H7 (cell line): ENCODE measurements at places on chromosomes 4 and X. TPM values are rescaled to one million over a fixed set of nuclear protein-coding genes. Genes with fewer than 3 reads are reported as not detected.

Gene ITM2A
- 25.4 and 27.2 TPM in 2 replicates for total RNA-seq

Gene CCDC160
- 3.0 and 4.4 TPM in 2 replicates for total RNA-seq

Gene JADE1
- 33.8 and 43.5 TPM in 2 replicates for total RNA-seq

Gene HDAC8
- 16.6 and 16.7 TPM in 2 replicates for total RNA-seq

Gene MGAT4D
- not detected in 2 replicates for total RNA-seq

Gene KLKB1
- 11.8 and 16.3 TPM in 2 replicates for total RNA-seq

Gene PDCL2
- not detected in 2 replicates for total RNA-seq

Gene MAPK10
- total RNA-seq: 11.6 and 13.7 TPM in 2 replicates

Gene IGSF1
- total RNA-seq: 13.4 and 17.8 TPM in 2 replicates

Gene CLRN2
- not detected in 2 replicates for total RNA-seq

Gene SSX2B
- 0.10 TPM in 1 of 2 replicates, not detected in the other for total RNA-seq

Gene AMOT
- 6.5 and 10.2 TPM in 2 replicates for total RNA-seq

Gene SPATA4
- total RNA-seq: not detected in 2 replicates

Gene MEPE
- total RNA-seq: not detected in 2 replicates

Gene VSIG4
- total RNA-seq: not detected in 2 replicates

Gene EGFL6
- total RNA-seq: 0.24 and 0.41 TPM in 2 replicates

DNA sequence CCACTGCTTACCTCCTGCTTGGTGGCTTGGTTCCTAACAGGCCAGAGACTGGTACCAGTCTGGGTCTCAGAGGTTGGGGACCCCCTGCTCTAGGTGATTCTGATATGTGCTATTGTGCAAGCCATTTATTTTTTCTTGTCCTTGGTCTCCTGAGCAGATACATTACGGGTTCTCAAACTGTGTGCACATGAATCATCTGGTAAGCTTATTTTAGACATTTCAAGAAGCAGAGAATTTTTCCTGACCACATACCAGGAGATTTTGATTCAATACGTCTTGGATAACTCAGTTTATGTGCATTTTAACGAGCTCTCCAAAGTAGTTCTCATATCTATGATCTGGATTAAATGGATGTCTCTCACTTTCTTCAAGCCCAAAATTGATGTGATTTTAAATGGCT, 77.2 kb downstream of the FHIP1A start:
- no peak for DNase-seq

- DNase-seq: no peak
Measured at GRCh38 chrX:33989936-33990335, 142.2 kb downstream of the FAM47A start.

GRCh38 chr4:113317523-113317922, 268.1 kb downstream of the ANK2 start:
- no peak for DNase-seq

DNA sequence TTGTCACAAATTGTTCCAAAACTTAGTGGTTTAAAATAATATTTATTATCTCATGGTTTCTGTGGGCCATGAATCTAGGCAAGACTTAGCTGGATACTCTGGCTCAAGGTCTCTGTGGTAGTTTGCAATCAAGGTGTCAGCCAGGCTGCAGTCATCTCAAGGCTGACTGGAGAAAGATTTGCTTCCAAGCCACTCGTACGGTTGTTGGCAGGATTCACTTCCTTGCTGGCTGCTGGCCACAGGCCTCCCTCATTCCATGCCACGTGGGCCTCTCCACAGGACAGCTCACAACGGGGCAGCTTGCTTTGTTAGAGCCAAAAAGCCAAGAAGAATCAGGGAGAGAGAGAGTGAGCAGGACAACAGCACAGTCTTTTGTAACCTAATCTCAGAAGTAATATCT, 101.4 kb downstream of the WWC2 start:
- DNase-seq: peak; percentile 4

GRCh38 chr4:146029147-146029546, 90.5 kb upstream of the ZNF827 start:
- DNase-seq: no peak

DNA sequence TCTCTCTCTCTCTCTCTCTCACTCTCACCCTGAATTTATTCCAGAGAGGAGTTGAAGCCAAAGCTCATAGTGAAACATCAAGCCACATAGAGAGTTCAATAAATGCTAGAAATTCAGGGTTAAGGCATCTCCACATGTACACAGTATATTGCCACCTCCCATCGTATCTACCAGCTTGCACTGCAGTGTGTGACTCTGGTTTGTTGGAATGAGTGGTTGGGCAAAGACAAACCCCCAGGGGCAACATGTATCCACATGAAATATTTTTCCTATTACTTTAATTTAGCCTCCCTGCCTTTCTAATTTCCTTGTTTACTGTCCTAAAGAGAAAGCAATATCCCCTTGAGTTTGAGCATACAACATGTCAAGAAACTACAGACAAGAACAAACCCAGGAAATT, 247.3 kb downstream of the SPATA18 start:
- DNase-seq: no peak

DNA sequence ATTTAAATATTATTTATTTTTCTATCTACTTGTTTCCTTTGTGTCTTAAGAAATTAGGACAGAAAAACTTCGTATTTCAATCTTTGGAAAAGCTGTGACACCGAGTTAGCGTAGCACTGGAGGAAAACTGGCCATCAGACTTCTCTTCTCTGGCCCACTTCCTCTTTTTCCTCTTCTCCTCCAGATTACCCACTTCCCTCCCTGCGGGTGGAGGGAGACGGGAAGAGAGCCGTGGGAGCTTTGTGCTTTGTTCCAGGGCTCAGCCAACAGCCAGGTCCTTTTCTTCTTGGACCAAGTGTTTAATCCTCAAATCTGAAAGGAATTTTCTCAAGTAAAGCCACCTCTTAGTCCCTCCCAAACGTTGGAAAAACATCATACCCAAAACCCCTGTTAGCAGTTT, 29.7 kb downstream of the OFD1 start:
- DNase-seq: no peak

DNA sequence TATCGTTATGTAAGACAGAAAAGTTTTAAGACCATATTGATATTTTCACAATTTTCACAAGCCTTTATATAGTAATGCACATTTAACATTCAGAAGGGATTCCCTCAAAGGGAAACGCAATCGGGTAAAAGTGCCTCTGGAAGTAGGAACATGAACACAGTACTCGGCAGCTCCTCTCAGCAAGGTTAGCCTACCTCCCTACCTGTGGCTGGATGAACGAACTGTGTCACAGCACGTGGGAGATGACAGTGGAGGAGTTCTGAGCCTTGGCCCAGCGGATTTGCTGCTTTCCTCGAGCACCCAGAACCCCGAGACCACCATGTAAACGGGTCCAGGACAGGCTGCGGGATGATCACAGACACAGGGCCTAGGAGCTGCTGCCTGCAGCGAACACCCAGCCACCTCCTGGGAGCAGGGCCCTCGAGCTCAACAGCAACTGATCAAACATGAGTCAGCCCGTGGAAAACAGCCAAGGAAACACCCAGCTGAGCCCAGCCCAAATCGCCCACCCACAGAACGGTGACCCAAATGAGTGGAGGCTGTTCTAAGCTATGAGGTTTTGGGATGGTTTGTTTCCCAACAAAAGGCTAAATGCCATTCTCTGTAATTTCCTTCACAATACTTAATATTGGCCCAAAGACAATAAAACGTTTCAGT, 30.4 kb downstream of the FAT1 start:
- DNase-seq: no peak

- no peak for DNase-seq
Measured at GRCh38 chrX:155028877-155029291, 2.2 kb downstream of the FUNDC2 start.

GRCh38 chrX:117743469-117744251, 372.9 kb downstream of the KLHL13 start:
- DNase-seq: peak; percentile 31

GRCh38 chrX:43148305-43148704, 370.3 kb upstream of the PPP1R2C start:
- no peak for DNase-seq

DNA sequence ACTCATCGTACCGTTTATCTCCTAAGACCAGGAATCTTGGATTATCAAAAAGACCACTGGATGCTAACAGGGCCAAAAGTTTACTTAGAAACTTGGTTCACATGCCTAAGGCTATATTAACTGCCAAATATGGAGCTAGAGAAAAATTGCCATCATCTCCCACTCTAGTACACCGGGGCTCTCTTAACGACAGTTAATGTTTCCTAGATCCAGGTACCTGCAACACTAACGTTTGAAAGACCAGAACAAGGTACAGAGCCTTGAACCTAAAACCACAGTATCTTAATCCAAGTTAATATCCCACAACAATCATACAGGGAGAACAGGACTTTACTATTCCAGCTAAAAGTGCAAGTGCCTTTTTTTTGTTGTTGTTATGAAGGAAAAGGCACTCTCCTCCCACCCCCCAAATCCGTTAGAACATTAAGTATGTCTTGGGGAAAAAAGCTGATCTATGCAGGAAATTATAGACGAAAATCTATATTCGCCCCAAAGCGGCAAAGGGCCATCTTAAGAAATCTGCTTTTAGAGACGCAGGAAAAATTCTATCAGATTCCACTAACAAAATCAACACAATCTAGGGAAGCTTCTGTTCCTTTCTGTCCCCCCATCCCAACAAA, 1.3 kb downstream of the G3BP2 start:
- DNase-seq: no peak

DNA sequence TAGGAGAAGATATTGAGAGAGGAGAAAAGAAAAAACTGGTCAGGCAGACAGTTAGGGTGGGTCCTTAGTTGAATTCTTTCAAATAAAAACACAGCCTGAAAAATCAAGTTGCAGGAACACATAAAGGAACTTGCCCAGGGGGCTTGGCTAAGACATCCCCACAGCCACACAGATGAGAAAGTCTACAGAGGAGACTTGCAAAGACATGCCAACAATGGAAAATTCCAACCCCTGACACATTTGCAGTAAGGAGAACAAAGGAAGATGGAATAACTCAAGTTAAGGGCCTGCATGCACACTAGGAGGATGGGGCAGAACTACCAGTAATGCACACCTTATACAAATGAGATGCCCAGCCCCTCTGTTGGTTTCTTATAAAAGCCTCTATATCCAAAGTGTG, 197.6 kb downstream of the CPXCR1 start:
- no peak for DNase-seq

GRCh38 chr4:26288355-26288909, 32.4 kb upstream of the RBPJ start:
- no peak for DNase-seq

- DNase-seq: no peak
Measured at GRCh38 chr4:98663226-98664006, 5.0 kb upstream of the TSPAN5 start.

DNA sequence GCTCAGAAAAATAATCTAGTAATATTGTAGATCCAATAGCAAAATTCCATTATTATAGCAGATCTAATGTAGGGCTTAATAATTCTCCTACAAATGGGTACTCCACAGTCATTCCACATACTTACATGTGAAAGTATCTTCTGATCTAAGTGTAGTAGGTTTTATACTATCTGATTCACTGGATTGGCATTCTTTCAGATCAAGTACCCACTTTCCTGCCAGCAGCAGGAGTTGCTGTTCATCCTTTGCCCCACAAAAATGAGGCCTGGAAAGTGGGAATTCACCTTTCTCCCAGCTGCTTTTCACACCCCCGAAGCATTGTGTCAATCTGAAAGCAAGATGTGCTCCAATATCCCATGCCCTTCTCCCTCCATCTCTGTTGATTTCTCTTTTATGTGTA, 77.1 kb upstream of the RXFP1 start:
- no peak for DNase-seq

DNA sequence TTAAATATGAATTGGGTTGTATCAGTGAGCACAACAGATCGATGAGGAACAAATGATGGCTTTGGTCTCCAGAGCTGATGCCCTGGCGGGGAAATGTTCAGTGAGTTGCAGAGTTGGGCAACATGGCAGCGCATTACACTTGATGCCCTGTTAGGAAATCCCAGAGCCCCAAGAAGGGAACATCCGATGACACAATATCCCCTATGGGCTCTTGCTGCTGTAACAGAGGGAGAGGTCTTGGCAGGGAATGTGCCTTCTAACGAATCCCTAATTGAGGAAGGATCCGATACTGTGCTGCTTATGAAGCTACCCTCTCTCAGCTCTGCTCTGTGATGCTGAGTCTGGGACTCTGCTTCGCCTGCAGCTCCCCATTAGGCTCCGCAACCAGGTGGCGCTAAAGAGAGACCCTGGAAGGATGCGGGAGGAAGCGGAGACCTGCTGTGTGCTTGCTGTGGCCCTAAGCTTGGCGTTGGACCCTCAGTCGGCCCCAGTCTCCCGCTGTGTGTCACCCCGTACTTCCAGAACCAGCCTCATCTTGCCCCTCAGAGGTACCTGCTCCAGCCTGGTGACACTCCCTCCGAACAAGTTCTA, 38.9 kb downstream of the PDHA1 start:
- DNase-seq: peak; percentile 77

GRCh38 chrX:109855501-109855900, 122.4 kb upstream of the ACSL4 start:
- no peak for DNase-seq

DNA sequence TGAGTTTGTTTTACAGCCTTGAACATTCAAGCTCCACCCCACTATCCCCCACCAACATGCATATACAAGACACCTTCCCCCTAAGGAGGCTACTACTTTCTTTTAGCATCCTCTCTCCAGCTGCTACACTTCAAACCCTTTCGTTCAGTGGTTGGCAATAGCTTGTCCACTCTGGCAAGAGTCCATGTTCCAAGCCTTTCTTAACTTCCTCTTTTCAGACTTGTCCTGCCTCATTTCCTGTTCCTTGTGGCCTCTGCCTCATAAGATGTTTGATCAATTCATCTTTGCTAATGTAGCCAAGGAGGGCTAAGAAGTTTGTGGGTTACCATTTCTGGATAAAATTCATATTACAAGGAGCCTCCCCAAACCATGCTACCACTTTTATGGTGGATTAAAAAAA, 20.8 kb upstream of the ZCCHC12 start:
- DNase-seq: no peak
